ENCODE measurements at places on chromosomes 3 and 15. TPM values are rescaled to one million over a fixed set of nuclear protein-coding genes. Genes with fewer than 3 reads are reported as not detected.

Gene CFAP91
- total RNA-seq: 3.3 TPM

Gene CTXN2
- total RNA-seq: not detected

Gene GRIP2
- total RNA-seq: 1.6 TPM

Gene LRTM1
- not detected for total RNA-seq

Gene LDHAL6B
- not detected for total RNA-seq

Gene CCDC39
- total RNA-seq: 0.10 TPM

Gene SAMMSON
- not detected for total RNA-seq

Gene FETUB
- not detected for total RNA-seq

Gene ONECUT1
- not detected for total RNA-seq

Gene DNAH12
- 0.26 TPM for total RNA-seq

Gene SMCO1
- not detected for total RNA-seq

Gene UNC13C
- 0.12 TPM for total RNA-seq

Gene CX3CR1
- 0.94 TPM for total RNA-seq

Gene SPESP1
- 3.8 TPM for total RNA-seq

Gene FGF12
- total RNA-seq: 0.58 TPM

Gene HRH1
- total RNA-seq: 10.3 TPM

Gene FAM131A
- total RNA-seq: 16.4 TPM

Gene ARGFX
- not detected for total RNA-seq

Gene GOLGA6L22
- total RNA-seq: not detected

Gene SLC30A4
- total RNA-seq: 10.4 TPM

Gene RTP1
- not detected for total RNA-seq

Gene LRRN1
- total RNA-seq: 1.2 TPM

Gene SLC6A20
- 1.2 TPM for total RNA-seq

Gene LYZL4
- total RNA-seq: not detected

Gene DAZL
- total RNA-seq: not detected

Gene FES
- 12.1 TPM for total RNA-seq

Gene IDH2
- total RNA-seq: 124 TPM

Gene MEX3B
- 0.29 TPM for total RNA-seq

Gene TYRO3
- total RNA-seq: 8.5 TPM

Gene GRAMD1C
- total RNA-seq: 8.6 TPM

Data from mucosa of descending colon (tissue), 3 donors.